ENCODE measurements at places on chromosomes 1 and 21. TPM values are rescaled to one million over a fixed set of nuclear protein-coding genes. Genes with fewer than 3 reads are reported as not detected.

DNA sequence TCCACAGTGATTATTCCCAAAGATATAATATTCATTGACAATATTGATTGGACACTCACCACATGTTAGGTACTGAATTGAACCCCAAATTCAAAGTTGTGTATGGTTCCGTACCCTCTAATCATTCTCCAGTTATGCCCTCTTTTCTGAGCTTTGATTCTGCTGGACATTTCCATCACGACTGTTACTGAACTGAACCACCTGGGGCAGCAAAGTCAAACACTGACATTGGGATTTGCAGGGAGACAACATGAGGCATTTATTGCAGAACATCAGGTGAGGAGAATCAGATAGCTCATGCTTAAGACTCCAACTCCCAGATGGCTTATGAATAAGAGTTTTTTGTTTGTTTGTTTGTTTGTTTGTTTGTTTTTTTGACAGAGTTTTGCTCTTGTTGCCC, 420.9 kb downstream of the DISC1 start:
- DNase-seq, result no peak

DNA sequence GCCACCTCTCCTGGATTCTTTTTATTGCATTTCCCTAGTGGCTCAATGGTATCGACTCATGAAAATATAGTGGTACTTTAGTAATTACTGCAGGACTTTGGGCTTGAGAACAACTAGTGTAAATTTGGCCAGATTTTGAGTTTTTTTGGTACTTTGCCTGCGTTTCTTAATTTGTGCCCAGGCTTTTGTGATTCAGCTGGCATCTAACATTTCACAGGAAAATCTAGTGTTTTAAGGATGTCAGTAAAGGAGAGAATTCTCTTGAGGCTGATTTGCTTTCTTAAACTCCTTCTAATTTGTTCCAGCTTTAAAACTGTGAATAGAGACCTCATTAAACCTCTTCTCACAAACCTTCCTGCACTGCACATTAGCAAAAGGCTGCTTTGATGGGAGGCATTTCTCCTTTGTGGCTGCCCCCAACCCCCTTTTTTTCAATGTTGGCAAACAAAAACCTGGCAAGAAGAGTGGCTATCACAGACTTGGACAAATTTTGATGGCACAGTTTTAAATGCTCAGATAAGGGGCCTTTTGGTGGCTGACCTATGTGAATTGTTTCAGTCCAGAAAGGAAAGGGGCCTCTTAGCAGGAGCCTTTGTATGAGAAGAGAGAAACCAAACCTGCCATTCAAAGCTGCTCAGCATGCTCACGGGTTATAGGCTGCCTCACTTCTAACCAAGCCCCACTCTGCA, 113.4 kb upstream of the RAVER2 start:
- no peak for DNase-seq

DNA sequence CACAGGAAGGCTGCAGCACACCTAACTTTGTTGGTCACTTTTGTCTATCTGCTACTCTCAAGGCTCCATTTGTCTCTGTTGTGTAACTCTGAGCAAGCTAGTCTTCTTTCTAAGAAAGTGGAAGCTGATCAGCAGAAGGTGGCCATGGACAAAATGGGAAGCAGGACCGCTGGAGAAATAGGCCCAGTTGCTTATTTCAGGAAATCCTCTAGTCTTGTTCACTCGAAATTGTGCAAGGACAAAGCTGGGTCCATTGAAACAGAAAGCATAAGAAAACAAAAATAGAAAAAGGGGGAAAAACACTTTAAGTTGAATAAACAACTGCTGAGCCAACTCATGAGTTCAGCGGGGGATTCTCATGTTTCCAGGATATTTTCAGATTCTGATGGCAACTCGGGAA, 150.1 kb downstream of the PBX1 start:
- no peak for DNase-seq

DNA sequence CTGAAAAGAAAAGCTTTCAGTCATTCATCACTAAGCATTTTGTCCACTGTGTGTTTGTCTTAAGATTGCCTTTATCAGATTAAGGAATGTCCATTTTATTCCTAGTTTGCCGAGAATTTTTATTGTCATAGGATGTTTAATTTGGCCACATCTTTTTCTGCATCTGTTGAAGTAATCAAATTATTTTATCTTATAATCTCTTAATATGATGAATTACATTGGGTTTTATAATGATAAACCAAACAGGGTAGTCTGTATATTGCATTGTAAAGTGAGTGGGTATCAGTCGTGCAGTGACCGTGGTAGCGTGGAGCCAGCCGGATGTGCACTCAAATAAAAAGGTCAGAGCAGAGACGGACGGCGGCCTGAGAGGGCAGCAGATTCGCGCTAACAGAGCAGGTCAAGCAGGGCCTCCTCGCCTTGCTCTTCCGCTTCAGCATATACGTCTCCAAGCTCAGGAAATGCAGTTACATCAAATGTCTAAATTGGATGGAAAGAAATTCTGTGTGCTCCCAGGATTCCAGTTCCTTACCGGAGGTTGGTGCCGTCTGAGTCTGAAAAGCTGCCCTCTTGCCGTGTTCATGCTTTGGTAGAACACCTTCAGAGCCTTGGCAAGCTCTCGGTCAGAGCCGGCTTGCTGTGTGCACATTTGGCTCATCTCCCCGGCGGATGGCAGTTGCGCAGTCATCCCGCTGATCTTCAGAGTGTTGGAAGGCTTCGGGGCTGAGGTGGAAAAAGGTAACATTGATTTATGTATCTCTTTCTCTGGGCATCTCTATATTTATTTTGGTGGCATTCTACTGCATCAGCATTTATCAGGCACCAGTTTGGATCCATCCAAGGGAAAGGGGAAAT, 51.5 kb downstream of the SCCPDH start:
- DNase-seq, result no peak

Gene GCSAML
- polyA plus RNA-seq, result 1.3 TPM

GRCh38 chr1:64065571-64065970, 137.9 kb upstream of the UBE2U start:
- no peak for DNase-seq

- no peak for DNase-seq
Observed at GRCh38 chr1:32925403-32926162, 24.4 kb upstream of the TMEM54 start.

Gene HCRTR1
- 0.07 TPM for polyA plus RNA-seq

All from left renal cortex interstitium (tissue), 4 donors.